ENCODE measurements at places on chromosomes 6 and 20. TPM values are rescaled to one million over a fixed set of nuclear protein-coding genes. Genes with fewer than 3 reads are reported as not detected.

GRIK2 gene
- total RNA-seq, result 8.9 TPM

PMEPA1 gene
- total RNA-seq, result 1.4 TPM

PAX1 gene
- not detected for total RNA-seq

NINL gene
- total RNA-seq, result 31.0 TPM

RNGTT gene
- 24.9 TPM for total RNA-seq

KCNQ2 gene
- total RNA-seq, result not detected

ZKSCAN3 gene
- total RNA-seq, result 2.6 TPM

CDSN gene
- total RNA-seq, result not detected

CCHCR1 gene
- 21.1 TPM for total RNA-seq

SEMG1 gene
- not detected for total RNA-seq

METTL24 gene
- total RNA-seq, result 0.09 TPM

VGLL2 gene
- total RNA-seq, result not detected

MACROD2 gene
- total RNA-seq, result 1.3 TPM

PI16 gene
- 1.5 TPM for total RNA-seq

TPX2 gene
- 6.2 TPM for total RNA-seq

LY6G6C gene
- not detected for total RNA-seq

NKX2-4 gene
- not detected for total RNA-seq

RIPPLY2 gene
- not detected for total RNA-seq

LIN28B gene
- total RNA-seq, result not detected

DACT2 gene
- 0.98 TPM for total RNA-seq

SULF2 gene
- total RNA-seq, result 1.9 TPM

ANGPT4 gene
- total RNA-seq, result not detected

TPBG gene
- 101 TPM for total RNA-seq

SOX4 gene
- total RNA-seq, result 12.4 TPM

GRM4 gene
- total RNA-seq, result 0.08 TPM

OR2J1 gene
- total RNA-seq, result not detected

ESR1 gene
- 2.7 TPM for total RNA-seq

BANF2 gene
- not detected for total RNA-seq

ADGB gene
- not detected for total RNA-seq

MATN4 gene
- not detected for total RNA-seq

NKAPL gene
- total RNA-seq, result 1.9 TPM

MTFR2 gene
- total RNA-seq, result 6.1 TPM

TMEM181 gene
- total RNA-seq, result 36.2 TPM

TEAD3 gene
- 4.6 TPM for total RNA-seq

RAMACL gene
- total RNA-seq, result 2.4 TPM
